ENCODE measurements at places on chromosomes 4 and X.

DNA sequence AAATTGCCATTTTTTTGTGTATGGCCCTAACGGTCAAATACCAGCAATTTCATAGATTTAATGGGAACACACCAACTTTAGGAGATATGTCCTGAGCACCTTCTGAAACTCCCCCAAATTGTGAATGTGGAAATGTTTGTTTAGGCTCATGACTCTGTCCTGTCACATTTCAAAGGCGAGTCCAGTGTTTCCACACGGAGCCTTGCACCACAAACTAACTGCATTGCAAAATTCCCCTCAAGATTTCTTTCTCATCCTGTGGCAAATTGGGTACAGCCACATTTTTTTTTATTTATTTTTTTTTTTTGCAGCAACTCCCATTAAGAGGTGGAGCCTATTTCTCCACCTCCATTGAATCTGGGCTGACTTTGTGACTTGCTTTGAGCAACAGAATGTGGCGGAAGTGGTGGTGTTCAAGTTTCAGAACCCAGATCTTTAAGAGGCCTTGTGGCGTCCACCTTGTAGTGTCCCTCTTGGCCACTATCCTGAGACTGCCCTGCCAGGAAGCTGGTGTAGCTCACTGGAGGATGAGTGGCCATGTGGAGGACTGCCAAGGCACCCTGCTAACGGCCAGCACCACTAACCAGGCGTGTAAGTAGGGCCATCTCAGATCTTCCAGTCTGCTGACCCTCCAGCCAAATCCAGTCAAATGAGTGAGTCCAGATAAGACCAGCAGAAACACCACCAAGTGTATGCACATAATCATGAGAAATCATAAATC, 172.4 kb upstream of the SCML1 start:
- DNase-seq: no peak

GRCh38 chrX:25013632-25014365, 2.0 kb downstream of the ARX start:
- peak; percentile 39 for DNase-seq

DNA sequence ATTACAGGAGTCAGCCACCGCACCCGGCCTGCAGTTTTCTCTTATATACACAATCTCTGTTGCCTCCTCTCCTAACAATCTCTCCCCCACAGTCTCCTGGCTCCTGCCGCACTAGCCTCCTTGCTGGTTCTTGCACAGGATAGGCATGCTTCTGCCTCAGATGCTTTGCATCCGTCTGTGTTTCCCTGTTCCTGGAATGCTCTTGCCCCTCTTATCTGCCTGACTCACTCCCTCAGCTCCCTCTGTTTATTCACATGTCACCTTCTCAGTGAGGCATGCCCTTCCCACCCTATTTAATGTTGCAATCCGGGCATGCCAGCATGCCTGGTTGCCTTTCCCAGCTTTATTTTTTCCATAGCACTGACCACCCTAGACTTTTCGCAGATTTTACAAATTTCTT, 161.9 kb downstream of the PHF8 start:
- DNase-seq: peak; percentile 14

GRCh38 chrX:107775734-107776511, at the start of gene TSC22D3:
TSS of gene TSC22D3 (minus strand) at chrX:107775787. CDS start at chrX:107775419, 368 bp downstream.
- peak; percentile 84 for DNase-seq

DNA sequence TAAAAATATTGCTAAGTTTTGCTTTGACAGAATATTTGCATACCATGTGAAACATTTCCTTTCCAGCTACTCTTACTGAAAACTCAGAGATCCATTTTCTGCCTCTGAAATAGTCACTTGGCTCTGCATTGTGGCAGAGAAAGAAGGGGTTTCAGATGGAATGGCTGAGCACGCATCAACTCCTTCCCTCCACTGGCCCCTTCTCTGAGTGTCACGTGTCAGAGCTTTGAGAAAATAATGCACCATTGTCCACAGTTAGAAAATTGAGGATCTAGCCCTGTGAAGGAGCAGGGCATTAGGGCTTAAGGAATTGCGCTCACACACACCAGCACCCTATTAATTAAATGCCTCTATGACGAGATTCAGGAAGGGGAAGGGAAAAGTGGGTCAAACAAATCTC, 78.8 kb upstream of the FAT4 start:
- no peak for DNase-seq

DNA sequence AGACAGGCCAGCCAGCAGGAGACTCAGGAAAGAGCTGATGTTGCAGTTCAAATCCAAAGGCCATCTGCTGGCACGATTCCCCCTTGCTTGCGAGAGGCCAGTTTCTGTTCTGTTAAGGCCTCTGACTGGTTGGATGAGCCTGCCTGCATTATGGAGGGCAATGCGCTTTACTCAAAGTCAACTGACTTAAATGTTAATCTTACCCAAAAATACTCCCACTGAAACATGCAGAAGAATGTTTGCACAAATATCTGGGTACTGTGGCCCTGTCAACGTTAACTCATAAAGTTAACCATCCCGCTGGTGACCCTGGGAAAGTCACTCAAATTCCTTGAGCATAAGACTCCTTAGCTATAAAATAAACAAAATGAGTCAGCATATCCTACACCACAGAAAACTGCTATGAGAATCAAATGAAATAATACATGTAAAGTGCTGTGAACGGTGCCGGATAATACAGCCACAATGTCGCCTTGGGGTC, 326.4 kb downstream of the EVC2 start:
- DNase-seq: peak; percentile 19

- DNase-seq: no peak
Observed at GRCh38 chr4:185998791-185999190, 70.2 kb upstream of the TLR3 start.

DNA sequence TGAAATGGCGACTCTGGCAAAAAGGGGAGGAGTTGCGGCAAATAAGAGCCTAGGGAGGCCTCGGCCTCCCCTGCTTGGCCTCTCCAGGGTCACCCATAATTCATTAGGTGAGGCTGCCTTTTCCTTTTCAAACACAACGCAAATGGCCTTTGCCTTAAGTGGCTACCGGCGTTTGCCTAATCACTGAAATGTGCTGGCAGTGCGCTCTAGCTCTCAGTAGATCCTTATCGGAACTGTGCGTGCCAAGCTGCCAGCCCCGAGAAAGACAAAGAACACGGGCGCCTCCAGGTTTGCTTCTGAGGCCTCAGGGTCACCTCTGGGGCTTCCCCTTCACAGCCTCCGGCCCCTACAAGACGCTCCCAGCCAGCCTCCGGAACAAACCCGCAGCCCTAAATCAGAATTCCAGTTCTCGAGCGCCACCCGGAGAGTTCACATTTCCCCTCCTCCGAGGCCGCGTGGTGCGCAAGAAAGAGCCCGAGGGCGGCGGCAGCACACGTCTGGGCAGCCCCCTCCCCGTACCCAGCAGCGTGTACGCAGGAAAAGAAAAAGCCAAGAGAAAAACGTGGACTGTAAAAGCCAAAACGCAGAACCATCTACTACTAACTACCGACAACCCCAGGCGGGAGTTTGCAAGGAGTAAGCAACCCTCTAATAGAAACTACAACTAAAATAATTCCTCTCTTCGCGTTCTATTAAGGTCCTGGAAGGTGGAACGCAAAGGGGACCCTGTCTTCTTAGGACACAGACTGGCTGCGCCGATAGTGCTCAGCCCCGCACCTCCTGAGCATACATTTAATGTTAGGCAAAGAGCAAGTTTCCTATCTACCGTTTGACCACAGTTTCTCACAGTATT, 76.5 kb upstream of the BCOR start:
- DNase-seq: peak; percentile 83

GRCh38 chrX:39261446-39262147, 460.3 kb downstream of the MID1IP1 start:
- DNase-seq: peak; percentile 25

GRCh38 chr4:31998807-31999206, 1278.6 kb downstream of the PCDH7 start:
- no peak for DNase-seq

DNA sequence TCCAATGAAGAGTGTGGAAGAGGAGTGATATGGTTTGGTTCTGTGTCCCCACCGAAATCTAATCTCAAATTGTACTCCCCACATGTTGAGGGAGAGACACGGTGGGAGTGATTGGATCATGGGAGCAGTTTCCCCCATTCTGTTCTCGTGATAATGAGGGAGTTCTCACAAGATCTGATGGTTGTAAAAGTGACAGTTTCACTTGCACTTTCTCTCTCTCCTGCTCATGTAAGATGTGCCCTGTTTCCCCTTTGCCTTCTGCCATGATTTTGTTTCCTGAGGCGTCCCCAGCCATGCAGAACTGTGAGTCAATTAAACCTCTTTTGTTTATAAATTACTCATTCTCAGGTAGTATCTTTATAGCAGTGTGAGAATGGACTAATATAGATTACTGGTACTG, 39.6 kb downstream of the FAM47C start:
- DNase-seq: no peak

- DNase-seq: no peak
Observed at GRCh38 chr4:182495645-182496385, 252.6 kb downstream of the TENM3 start.

DNA sequence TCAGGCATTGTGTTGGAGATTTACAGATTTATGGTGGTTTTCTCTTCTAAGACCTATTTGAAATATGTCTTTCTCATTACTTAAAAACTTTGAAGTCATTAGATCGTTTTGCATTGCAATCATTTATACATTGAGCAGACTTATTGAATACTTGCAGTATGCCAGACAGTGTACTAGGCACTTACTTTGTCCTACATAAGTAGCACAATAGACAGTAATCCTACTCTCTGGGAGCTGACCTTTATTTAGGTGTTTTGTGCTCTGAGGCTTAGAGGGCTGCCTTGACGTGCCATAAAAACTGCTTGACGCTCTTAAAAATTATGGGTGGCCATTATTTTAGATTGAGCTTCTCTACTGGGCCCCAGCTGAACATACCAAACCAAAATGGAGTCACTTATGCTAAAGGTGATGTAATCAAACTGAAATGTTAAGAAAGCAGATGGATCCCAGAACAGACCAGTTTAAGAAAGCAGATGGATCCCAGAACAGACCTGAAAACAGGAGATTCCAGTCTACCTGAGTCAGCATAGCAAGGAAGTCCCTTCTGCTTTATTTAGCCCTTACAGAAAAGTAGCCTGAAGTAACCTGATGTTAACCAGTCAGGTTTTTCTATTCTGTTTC, 42.4 kb downstream of the PTTG2 start:
- DNase-seq: no peak

DNA sequence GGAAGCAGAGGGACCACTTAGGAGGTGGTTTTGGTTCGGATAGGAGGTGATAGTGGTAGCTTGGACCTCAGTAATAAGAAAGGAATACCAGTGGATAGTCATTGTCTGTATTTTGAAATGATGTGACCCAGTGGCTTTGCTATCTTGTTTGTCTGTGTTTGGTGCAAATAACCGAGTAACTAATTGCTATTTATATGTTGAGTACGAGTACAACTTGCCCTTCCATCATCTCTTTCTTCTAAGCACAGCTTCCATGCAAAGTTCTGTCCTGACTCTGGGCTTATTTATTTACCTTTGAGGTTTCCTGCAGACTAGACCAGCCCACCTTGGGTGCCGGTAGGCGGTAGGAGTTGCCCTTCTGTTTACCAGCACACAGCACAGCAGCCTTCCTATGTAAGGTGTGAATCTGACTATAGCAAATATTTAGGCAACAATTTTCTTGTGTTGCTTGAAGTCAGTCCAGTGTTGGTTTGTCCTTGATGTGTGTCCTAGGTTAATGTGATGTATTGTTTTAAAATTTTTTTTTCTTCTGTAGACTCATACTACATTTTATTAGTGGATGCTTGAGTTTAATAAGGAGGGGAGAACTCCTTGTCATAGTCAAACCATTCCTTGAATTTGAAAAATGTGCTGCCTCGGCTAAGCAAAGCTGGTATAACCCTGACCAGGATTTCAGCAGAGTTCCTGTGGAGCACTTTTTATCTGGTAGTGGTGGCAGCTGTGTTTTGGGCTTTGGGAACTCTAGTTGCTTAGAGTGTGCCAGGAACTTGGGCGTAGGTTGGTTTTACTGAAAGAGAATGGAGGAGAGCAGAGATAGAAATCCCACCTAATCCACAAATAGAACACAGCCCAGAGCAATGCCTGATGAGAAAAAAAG, 21.9 kb downstream of the PTTG2 start:
- no peak for DNase-seq

GRCh38 chr4:165766018-165766417, 107.0 kb upstream of the TLL1 start:
- no peak for DNase-seq

DNA sequence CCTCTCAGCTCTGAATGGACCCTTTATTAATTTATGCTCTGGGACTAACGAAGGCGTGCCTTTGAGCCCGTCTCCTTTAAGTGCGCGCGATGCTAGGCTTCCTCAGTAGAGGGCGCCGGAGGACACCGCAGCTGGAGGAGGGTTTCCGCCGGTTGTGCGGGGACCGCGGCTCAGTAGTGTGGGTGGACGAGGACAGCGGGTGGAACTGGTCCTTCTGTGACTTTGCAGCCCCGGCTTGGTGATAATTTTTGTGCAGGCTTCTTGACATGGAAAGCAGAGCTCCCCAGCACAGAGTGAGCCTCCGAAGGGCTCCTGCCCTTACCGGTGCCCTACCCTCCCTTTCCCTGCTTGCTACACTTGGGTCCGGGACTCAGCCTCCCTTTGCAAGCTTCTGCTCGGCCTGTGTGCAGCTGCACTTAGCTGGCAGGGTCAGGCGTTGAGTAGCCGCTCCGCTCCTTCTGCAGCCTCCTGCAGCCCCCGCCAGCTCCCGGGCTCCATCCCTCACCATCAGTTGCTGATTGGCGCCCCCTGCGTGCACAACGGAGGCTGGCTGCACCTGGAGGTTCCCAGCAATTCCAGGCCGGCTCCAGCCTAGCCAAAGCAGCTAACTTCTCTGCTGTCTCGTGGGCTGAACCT, 26.8 kb upstream of the BOD1L1 start:
- peak; percentile 52 for DNase-seq

DNA sequence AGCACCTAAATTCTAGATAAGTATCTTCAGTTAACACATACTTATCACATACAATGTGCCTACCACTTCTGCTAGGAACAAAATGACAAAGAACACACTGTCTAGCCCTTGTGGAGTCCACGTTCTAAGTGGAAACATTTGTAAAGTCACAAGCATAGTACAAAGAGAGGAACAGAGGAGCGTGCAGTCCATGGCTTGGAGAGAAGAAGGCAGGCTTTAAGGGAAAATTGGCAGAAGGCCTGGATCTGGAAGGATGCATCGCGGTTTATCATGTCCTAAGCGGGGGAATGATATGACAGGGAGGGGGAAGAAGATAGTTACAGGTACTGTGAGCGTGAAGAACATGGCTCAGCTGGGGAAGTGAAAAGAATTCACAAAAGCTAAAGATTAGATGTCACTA, 218.0 kb downstream of the PRDM5 start:
- DNase-seq: no peak

- DNase-seq: no peak
Observed at GRCh38 chrX:39481621-39482020, 616.1 kb downstream of the BCOR start.
